LHCN-M2 (cell line): ENCODE measurements at places on chromosomes 4 and X. TPM values are rescaled to one million over a fixed set of nuclear protein-coding genes. Genes with fewer than 3 reads are reported as not detected.

GRCh38 chrX:5388087-5388486 lies 840.6 kb downstream of the NLGN4X start:
- no peak for DNase-seq

DNA sequence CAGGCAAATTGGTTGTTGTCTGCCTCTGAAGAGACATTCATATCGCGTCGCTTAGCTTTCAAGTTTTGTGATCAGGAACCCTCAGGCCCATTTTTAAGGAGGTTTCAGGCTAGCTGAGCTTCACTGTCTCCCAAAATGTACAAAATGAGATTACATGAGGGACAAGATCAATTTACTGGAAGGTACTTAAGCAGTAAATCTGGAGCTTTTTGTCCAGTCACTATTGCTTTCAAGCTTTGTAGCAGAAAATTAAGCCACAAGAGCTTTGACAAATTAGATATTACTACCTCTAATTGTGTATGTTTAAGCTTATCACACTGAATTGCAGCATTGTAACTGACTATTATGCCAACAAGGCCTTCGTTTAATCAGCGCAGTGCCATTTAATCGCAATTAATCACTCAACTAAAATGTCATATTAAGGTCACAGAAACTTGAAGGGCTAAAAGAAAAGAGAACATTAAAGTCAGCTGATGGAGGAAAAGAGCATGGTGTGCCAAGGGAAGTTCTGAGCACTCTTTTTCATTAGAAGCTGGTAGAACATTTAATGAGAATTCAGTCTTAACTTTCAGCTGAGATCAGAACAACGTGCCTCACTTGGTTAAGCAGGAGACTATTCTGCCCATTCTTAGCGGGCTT lies 353.0 kb downstream of the FBXO8 start:
- no peak for DNase-seq

GRCh38 chrX:21764008-21764407 lies 6.1 kb upstream of the SMPX start:
- DNase-seq, result no peak

DNA sequence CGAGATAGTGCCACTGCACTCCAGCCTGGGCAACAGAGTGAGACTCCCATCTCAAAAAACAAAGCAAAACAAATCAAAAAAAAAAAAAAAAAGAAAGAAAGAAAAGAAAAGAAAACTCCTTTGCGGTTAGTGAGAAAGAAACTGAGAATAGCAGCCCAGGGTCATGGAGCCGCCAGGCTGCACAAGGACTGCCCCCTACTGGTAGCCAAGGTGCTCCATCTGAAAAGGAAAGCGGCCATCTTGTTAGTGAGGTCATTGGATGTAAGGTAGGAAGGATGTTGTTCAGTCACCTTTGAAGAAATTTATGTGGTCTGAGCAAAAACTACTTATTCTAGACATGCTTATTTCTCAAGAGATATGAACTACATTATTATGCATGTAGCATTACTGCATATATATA lies 660.6 kb upstream of the TENM3 start:
- DNase-seq, result no peak

- DNase-seq, result peak; percentile 81
Observed at GRCh38 chr4:185203486-185204237, at the start of gene CFAP97. TSS of gene CFAP97 (minus strand) at chr4:185204000. CDS start at chr4:185191196, 12,804 bp downstream.

DNA sequence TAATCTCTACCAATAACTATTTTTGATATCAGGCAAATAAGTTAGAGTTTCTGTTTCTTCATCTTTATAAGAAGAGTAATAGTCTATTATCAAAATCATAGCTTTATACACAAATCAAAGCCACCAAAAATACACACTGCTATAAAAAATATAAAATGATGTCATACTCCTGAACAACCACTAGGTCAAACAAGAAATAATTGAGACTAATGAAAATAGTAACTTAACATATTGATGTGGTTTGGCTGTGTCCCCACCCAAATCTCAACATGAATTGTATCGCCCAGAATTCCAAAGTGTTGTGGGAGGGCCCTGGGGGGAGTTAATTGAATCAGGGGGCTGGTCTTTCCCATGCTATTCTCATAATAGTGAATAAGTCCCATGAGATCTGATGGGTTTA lies 2277.5 kb downstream of the ARAP2 start:
- no peak for DNase-seq

GRCh38 chr4:8688908-8689445 lies 96.4 kb downstream of the CPZ start:
- DNase-seq, result no peak

- DNase-seq, result no peak
Observed at GRCh38 chr4:116400480-116400879, 684.9 kb downstream of the TRAM1L1 start.

- peak; percentile 69 for DNase-seq
Observed at GRCh38 chr4:115154826-115155225, 41.4 kb upstream of the NDST4 start.

- no peak for DNase-seq
Observed at GRCh38 chr4:88998001-88998400, 59.0 kb downstream of the FAM13A start.

The TMEM175 gene
- 27.6 and 30.1 TPM in 2 replicates for total RNA-seq

The TMEM35A gene
- 3.5 and 3.8 TPM in 2 replicates for total RNA-seq

The SLC10A4 gene
- total RNA-seq, result not detected in 2 replicates

The PNMA6F gene
- not detected in 2 replicates for total RNA-seq

The HSD17B13 gene
- not detected in 2 replicates for total RNA-seq
